ENCODE measurements at places on chromosomes 11 and 22.

GRCh38 chr22:24696551-24697001, 77.9 kb downstream of the PIWIL3 start:
- no peak for DNase-seq

DNA sequence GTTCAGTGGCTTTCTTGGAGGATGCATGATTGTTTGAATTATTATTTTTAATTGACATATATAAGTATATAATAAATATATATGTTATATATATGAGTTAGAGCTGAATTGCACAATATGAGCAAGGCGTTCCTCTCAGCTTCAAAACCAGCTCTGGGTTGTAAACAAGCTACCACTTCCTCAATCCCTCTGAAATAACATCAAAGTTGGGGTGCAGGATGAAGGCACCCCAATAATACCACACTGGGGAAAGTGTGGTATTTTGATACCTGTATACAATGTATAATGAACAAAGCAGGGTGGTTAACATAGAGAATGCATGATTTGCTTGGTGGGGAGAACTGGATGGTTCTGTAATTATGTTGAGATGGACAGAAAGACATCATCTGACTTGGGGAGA, 1.7 kb upstream of the SORL1 start:
- no peak for DNase-seq

DNA sequence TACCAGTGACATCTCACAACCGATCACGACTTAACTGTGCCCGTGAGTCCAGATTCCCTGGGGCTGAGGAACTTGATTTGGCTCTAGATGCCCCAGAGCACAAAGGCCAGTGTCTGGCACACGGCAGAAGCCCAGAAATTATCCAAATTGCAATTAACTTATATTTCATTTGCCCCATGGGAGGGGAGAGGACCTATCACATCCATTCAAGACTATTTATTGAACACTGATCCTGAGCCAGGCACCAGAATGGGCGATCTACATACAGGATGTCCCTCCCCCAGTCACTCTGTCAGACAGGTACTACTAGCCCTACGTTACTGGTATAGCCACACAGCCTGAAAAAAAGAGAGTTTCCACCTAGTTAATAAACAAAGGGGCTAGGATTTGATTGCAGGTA, 5.1 kb downstream of the DNAL4 start:
- no peak for DNase-seq

- no peak for DNase-seq
Observed at GRCh38 chr11:96265220-96265737, 77.7 kb downstream of the MAML2 start.

GRCh38 chr11:70522593-70523311, 124.4 kb downstream of the CTTN start:
- DNase-seq: no peak

DNA sequence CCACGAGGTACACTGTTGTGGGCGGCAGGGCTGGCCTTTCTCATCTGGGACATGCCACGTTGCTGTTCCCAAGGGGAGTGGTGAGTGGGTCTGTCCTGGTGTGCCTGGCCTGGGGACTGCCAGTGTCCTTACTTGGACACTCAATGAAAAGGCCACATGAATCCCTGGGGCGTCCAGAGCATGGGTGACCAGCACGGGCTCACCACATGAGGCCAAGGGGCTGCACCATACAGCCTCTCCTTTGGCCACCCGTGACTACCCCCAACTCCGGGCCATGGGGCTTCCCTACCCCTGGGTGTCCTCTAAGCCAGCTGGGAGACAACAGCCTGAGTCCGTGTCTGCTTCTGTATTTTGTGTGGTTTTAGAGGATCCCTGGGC, 20.2 kb upstream of the TXNRD2 start:
- no peak for DNase-seq

DNA sequence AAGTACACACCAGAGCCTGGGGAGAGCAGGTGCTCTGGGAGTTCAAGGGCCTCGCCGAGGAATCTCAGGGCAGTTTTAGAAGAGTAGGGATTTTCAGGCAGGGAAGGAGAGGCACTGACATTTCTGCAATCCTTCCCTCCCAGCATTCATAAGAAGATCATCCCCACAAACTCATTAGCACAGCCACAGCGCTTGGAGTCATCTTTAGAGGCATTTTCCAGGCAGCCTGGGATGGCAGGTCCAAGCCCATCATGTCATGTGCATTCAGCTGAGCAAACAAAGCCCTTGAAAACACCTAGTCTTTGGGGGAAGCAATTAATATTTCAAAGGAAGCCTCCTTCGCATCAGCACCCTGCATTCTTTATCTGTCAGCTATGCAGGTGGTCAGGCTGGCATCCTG, 43.8 kb downstream of the MAP6 start:
- no peak for DNase-seq

- DNase-seq: peak; percentile 82
Observed at GRCh38 chr22:45224988-45225731, 15.5 kb downstream of the KIAA0930 start.

- no peak for DNase-seq
Observed at GRCh38 chr11:339963-340362, 19.3 kb upstream of the IFITM3 start.

GRCh38 chr11:87255589-87255988, 217.9 kb downstream of the TMEM135 start:
- no peak for DNase-seq

GRCh38 chr11:47241841-47242301, 6.7 kb downstream of the ACP2 start:
- DNase-seq: no peak

DNA sequence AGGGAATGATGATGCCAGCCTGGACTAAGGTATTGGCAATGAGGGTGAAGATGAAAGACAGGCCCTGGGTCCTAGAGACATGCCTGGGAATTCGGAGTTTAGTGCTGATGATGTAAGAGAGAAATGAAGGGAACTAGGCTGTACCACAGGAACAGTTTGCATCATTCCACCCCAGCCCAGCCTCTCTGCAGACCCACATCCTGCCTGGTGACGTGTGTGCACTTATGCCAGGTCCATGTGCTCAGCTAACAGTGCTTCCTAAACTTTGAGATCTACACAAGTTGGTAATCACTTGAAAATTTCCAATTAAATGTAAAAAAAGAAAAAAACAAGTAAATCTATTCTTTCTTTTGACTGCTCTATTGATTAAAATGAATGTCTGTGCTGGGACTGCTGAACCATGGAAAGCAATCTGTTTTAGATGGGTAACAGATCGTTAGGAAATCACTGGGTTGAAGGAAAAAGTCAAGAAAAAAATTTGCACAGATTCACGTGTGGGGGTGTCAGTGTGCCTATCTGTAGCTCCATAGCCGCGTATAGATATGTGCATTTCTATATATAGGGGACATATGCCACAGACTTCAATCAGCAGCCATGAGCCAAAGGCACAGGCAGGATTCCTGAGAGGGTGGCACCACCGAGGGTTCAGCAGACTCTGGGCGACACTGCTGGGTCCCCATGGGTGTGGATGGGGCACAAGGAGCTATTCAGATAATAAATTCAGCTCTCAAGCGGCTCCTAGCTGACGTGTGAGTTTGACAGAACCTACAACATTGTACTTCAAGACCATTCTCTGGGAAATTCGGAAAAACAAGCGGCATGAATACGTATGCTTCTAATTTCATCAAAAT, 131.1 kb upstream of the OPCML start:
- DNase-seq: no peak

DNA sequence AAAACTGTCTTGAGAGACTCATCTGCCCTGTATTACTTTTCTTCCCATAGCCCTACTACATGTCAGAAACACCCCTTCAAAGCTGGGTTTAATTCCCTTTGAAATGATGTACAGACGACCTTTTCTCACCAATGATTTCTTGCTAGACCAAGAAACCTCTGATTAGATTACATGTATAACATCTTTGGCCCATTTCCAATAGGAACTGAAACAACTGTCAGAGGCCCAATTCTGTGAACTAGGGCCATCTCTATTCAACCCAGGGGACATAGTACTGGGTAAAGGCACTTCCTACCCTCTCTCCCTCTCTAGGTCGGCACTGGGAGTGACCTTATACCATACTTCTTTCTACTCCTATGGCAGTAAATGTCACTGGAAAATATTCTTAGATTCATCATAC, 19.4 kb downstream of the NPAT start:
- no peak for DNase-seq
